ENCODE measurements at places on chromosomes 3 and 15.

GRCh38 chr3:139687431-139687830 lies 9.7 kb upstream of the NMNAT3 start:
- DNase-seq = no peak

GRCh38 chr3:98731720-98732285 lies 31.3 kb upstream of the ST3GAL6 start:
- DNase-seq = no peak

DNA sequence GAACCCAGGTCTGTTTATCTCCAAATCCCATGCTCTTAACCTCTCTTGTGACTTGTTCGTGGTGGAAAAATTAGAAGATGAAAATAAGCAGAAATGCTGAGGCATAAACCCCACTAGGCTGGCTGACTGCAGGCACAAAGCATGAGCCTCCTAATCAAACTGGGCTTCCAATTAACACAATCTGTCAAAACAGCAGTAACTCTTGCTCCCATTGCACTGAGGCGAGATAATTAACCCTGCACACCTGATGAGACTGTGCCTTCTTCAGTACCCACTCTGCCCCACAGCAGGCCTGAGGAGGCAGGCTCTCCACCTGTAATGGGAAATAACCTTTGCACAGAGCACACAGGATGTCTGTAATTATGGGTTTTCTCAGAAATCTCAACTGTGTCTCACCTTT lies 284.4 kb upstream of the WNT5A start:
- DNase-seq = no peak

DNA sequence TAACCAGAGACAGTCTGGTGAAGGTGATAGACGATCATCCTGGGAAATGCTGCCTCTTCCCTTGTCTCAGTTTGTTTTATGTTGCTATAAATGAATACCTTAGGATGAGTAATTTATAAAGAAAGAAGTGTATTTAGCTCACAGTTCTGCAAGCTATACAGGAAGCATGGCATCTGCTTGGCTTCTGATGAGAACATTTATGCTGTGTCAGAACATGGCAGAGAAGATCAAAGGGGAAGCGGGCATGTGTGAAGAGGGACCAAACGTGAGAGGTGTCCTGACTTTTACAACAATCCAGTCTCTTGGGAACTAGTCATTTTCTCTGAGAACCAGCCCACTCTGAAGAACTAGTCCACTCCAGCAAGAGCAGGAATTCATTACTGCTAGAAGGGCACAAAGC lies 9.6 kb downstream of the CMC1 start:
- DNase-seq = no peak

GRCh38 chr3:126516936-126517290 lies 660 bp downstream of the UROC1 start:
- DNase-seq = no peak

- no peak for DNase-seq
Measured at GRCh38 chr3:152976239-152976638, 141.3 kb downstream of the P2RY1 start.

- DNase-seq = no peak
Measured at GRCh38 chr3:73621388-73621787, 3.4 kb downstream of the PDZRN3 start.

- no peak for DNase-seq
Measured at GRCh38 chr3:33030246-33030645, 66.7 kb downstream of the GLB1 start.

DNA sequence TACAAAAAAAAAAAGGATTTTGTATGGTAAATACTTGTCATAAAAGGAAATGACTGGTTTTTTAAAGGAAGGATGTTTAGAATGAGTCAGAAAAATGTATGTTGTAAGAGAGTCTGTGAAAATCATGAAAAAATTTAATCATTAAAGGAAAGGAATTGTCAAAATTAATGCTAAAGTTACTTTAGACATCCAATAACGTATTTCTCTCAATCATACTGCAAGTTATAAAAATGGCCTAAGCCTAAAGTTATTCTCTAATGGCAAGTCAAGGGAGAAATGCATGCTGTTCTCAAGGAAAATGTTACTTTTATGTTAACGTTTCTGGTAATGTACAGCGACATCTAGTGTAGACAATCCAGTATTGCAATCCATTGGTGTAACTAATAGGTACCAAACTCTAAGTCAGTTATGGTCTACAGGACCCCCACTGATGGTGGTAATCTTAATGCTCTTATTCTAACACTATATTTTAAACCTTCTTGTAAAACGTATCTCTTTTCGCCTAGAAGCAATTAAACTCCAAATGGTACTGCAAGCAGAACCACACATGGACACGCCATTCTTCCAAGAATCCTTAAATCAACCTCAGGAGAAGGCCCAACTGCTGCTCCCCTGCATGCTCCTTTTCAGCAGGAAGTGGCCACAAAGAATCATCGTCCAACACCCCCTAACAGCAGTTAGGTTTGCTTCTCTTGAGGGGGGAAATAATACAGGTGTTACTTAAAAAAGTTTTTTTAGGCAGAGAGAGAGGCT lies 35.2 kb downstream of the NCEH1 start:
- no peak for DNase-seq

DNA sequence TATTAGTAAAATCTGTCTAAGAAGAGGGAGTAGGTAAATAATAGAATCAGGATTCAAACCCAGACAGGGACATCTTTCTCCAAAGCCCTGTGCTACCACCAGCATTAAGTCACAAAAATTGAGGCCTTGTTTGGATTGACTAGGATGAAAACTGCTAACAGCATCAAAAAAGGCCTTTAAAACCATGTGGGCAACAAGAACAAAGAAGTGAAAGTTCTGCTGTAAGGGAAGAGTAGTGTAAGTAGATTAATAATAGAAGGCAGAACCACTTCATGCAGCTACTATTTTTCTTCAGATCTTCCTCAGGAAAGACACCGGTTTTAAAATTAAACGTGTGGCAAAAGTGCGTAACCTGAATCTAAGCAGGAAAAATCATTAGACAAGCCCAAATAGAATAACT lies 15.3 kb upstream of the KBTBD12 start:
- DNase-seq = no peak

GRCh38 chr15:83545804-83546511 lies 98.8 kb downstream of the SH3GL3 start:
- DNase-seq = no peak

- DNase-seq = no peak
Measured at GRCh38 chr3:11288021-11288491, 15.9 kb downstream of the ATG7 start.

GRCh38 chr3:72379500-72380187 lies 468.6 kb downstream of the SHQ1 start:
- no peak for DNase-seq

- no peak for DNase-seq
Measured at GRCh38 chr15:88563638-88564037, 17.2 kb upstream of the DET1 start.

DNA sequence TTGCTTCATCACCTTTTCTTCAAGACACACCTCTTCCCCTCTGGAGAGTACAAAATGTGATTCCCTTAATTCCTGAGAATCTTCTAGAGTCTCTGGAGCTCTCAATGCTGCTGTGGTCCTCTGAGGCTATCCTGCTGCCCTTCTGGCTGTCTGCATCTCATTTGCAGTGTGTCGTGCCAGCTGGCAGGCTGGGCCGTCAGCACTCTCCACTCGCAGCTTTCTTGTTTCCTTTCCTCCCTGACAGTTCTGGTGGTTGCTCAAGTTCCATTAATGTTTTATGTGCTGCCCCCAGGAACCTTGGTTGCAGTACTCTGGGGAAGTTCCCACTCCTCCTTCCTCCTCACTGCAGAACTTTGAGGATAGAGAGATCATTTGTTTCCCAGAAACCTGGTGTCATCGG lies 210.8 kb upstream of the ROPN1 start:
- DNase-seq = no peak

GRCh38 chr3:132596326-132596725 lies 744 bp upstream of the ACKR4 start:
- no peak for DNase-seq

DNA sequence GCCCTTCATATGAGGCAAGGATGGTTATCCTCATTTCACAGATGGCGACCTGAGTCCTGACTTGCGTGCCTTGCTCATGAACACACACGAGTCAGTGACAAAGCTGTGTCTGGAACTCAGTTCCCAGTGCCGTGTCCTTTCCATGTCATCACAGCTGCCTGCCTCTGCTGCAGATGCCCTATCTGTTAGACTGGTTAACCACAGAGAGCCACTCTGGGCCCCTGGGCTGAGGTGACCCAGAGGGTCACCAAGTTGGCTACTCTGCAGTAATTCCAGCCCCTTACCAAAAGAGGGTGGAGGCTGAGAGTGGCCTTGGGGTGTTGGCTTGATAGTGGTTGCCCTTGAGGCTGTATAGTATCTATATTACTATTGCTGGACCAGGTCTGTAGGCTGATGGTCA lies 41.0 kb downstream of the RAB11A start:
- no peak for DNase-seq

GRCh38 chr15:28456476-28457395 lies 76.0 kb downstream of the GOLGA8G start:
- DNase-seq = no peak

- DNase-seq = no peak
Measured at GRCh38 chr3:120039642-120040610, 54.3 kb downstream of the GSK3B start.

DNA sequence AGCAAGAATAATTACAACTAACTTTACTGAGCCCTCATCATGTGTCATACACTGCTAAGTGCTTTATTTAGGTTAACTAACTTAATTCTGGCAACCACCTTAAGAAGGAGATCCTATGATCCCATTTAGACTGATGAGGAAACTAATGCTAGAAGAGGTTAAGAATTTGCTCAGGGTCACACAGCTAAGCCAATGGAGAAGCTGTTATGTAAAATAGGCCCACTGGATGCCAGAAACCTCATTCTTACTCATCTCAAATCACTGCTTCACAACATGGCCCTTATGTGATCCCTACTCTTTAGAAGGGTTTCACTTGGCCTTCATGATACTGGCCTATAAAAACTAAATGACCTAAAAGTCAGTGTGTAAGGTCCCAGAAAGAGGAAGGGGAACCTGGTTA lies 41.2 kb downstream of the IMPG2 start:
- DNase-seq = no peak

- no peak for DNase-seq
Measured at GRCh38 chr3:127286571-127287140, 1.2 kb downstream of the PRR20G start.
